ENCODE measurements at places on chromosomes 6 and 20.

DNA sequence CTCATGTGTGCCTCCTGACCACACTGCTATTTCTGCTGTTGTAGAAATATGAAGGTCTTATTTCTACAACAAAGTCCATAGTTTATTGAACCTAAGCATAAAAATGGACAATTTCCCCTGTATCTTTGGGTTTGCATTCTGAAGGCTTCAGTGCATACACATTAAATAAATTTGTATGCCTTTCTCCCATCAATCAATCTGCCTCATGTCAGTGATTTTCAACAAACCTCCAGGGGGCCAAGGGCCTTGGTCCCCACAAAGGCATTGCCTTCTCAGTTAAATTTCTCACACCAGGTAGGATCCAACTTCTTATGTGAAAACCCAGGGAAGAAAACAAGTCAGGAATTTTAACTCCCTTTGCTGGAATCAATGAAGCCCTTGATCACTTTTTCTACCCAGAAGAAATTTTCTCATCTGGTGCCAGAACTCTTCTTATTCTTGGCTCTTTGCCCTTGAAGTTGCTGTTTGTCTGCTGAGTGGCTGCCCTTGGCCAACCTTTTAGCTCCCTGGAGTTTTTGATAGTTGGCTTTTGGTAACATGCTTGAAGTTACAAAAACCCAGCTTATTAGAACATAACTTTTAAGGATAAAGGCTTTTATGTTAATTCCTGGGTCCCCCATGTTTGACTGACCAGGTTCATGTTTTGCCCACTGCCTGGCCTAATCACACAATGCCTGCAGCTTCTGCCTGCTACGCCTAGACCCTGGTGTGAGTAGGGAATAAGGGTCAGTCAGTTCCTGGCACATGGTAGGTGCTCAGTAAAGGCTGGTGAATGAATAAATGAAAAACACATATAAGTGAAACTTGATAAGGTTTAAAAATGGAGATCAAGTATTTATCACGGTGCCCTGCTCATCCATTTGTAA, 37.0 kb downstream of the SHLD1 start:
- no peak for DNase-seq

- DNase-seq, result no peak
These were observed 48.3 kb upstream of the KIF16B start for GRCh38 chr20:16621435-16622141.

GRCh38 chr20:50930139-50930975, 880 bp downstream of the ADNP start:
- DNase-seq, result no peak

- no peak for DNase-seq
These were observed 157.0 kb downstream of the ERMARD start for GRCh38 chr6:169908403-169908933.

- no peak for DNase-seq
These were observed 112.9 kb upstream of the DTNBP1 start for GRCh38 chr6:15775741-15776140.

- no peak for DNase-seq
These were observed 14.3 kb upstream of the POPDC3 start for GRCh38 chr6:105194106-105194505.

DNA sequence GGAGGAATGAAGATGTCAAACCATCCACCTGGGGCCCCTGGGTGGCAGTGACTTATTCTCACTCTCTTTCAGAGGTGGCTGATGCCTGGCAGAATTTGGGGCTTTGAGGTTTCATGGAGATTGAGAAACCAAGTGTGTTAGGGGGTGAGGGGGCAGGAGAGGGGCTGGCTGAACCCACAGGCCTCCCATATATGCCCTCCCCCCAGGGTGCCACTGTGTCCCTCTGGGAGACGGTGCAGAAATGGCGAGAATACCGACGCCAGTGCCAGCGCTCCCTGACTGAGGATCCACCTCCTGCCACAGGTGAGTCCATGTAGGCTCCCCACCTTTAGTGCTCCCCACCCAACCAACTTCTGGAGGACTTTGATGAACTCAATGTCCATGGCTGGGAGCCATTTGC, 7.6 kb downstream of the GLP1R start:
- DNase-seq, result no peak

DNA sequence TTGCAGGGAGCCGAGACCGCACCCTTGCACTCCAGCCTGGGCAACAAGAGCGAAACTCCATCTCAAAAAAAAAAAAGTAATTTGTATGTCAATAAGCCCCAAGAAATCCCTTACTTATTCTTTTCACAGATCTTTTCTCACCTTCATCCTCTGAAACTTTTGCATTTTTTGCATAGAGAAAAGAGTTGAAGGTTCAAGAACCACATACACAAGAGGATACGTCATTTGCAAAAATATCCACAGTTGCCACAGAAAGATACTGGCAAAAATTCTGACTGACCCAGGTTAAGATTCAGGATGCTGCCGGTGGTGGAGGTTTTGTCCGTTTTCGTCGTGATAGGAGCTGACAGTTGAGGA, 94.5 kb downstream of the ZMYND8 start:
- no peak for DNase-seq

- DNase-seq, result no peak
These were observed 292.4 kb downstream of the CENPW start for GRCh38 chr6:126632271-126632670.

GRCh38 chr6:30922447-30922852, 8.4 kb downstream of the VARS2 start:
- no peak for DNase-seq

GRCh38 chr6:156946370-156946936, 169.3 kb downstream of the ARID1B start:
- no peak for DNase-seq

- no peak for DNase-seq
These were observed 11.1 kb upstream of the ARFGEF2 start for GRCh38 chr20:48910347-48910781.

DNA sequence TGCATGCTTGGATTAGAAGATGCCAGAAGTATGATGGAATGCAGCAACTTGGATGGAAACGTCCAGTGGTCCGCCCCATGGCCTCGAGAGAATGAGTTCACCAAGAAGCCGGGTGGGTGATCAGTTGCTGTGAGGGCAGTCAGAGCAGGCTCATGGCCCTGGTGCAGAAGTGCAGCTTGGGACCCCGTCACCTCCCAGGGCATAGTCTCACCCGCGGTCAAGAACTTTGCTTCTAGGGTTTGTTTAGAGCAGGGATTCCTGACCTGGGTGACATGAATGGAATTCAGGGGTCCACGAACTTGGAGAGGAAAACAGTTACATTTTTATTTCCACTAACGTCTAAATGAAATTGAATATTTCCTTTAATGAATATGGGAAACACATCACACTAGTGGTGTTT, 216.5 kb upstream of the SNX9 start:
- DNase-seq, result no peak

GRCh38 chr6:12066297-12066696, 54.2 kb downstream of the HIVEP1 start:
- no peak for DNase-seq

DNA sequence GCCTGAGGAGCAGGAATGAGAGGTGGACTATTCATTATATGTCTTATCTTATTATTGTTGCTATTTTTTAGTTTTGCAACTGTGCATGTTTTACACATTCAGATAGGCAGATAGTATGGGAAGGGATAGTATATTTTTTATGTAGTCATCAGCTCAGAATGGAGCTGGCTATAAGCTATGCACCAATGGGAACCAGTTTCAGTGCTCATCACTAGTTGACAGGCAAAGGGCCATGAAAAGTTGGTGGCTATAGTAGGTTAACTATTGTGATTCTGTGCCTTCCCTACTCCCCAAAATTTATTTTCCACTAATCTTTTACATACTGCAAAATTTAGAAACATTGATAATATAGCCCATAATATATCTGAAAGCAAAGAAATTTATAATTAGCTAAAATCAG, 5.3 kb upstream of the UBD start:
- no peak for DNase-seq

- no peak for DNase-seq
These were observed 363.1 kb upstream of the PTCHD4 start for GRCh38 chr6:48474136-48474535.

- no peak for DNase-seq
These were observed 803 bp upstream of the ADGRG6 start for GRCh38 chr6:142300758-142301650.

DNA sequence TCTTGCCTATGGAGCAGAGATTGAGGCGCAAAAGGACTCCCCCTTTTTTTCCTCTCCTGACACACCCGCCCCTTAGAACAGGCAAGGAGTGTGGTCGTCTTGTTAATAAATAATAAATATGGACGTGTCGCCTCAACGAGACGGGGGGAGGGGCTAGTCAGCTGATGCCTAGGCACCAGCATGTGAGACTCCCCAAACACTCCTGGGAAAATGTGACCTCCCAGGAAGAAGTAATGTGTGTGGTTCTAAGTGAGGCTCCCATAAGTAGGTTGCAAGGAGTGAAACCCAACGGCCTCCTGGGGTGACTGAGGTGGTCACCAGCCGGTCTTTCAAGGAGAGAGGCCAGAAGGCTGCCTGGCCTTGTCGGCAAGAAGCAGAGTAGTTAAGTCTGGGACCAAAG, 1.1 kb upstream of the FAXC start:
- DNase-seq, result no peak

DNA sequence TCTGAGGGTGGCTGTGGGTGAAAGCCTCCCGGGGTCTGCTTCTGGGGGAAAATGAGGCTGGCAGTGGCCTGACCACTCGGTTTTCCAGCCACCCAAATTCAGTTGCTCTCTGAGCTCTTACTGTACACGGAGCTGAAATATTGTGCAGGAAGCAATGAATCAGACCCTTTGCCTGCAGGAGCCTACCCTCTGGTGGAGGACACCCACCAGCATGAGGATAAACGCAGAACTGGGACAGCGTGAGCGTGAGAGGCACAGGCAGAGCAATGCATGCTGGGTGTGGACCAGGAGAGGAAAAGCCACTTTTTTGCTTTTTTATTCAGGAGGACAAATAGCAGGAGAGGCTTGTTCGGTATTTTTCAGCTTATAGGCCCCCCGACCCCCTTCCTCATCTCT, 298.0 kb downstream of the QKI start:
- no peak for DNase-seq

GRCh38 chr6:40138273-40138720, 204.0 kb upstream of the MOCS1 start:
- no peak for DNase-seq

GRCh38 chr20:19099596-19100545, 112.6 kb upstream of the SLC24A3 start:
- DNase-seq, result no peak

- DNase-seq, result no peak
These were observed 16.3 kb upstream of the OR2B6 start for GRCh38 chr6:27940766-27941165.

GRCh38 chr20:25389401-25389857, 1.2 kb downstream of the ABHD12 start:
- DNase-seq, result peak; percentile 45

DNA sequence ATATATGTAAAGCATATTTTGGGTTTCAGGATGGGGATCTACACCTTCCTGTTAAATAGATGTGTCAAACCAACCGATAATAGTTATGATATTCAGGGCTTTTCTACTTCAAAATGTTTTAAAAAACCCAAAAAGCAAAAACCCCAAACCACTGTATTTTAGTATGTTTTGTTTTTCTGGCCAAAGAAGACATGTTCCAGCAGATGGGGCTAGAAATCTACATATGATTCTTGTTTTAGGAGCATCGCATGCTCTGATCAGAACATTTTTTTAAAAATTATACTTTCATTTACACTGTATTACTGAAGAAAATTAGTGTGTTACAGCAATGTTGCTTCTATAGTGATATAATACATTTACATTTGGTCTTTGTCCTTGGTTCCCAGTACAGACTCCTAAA, 11.0 kb downstream of the RMND1 start:
- no peak for DNase-seq

GRCh38 chr20:49413677-49414076, 68.8 kb downstream of the KCNB1 start:
- DNase-seq, result no peak

DNA sequence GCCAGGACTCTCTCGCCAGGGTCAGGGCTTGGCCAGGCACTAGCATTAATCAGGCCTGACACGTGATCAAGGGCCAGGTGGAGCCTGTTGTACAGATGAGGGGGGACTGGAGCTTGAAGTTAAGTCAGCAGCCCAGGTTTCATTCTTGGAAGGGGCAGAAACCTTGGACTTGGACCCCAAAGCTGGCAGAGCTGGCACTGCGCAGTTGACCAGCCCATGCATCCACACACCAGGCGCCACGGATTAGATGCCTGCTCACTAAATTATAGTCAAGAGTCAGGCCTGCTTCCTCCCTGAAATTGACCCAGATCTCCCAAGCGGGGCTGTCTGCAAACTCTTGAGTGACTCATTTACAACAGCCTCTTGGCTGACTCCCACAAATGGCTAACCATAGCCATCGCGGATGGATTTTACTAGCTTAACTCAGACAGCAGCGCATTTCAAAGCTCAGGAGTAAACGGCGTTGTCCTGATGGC, 4.1 kb upstream of the TAF4 start:
- no peak for DNase-seq

DNA sequence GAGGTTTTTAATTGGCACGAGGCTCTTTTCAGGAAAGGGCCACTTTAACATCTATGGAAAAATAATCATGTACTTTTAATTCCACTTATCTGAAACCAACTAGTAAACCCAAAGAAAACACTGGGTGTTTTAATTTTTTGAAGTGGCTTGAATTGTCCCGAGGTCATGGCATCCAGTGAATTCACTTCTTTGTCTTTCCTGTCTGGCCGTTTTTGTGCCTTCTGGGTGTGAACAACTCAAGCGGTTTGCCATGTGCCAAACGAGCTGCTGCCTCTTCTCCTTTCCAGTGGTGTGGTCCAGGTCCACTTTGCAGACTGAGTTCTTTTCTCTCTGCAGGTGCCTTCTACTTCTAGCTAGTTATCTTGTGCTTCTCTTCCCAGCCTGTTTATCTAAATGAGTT, 117.5 kb downstream of the PLCB4 start:
- DNase-seq, result no peak

GRCh38 chr6:127483399-127484055, 24.3 kb upstream of the KIAA0408 start:
- no peak for DNase-seq

DNA sequence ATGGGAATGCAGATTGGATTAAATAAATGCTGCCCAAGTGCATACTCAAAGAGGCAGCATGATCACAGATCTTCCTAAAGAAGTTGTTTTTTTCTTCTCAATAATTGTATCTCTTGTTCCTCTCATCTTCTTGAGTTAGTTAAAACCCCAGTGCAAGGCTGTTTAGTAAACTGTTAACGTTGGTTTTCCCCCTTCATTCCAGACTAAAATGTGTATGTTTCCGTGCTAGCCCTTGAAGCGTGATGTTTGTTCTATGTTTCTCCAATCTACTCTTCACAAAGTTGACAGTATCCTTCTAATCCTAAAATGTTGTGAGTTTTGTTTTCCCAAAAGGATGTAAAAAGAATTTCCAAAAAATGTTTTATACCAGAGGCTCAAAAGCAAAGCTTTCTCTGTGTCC, 15.6 kb downstream of the CYP24A1 start:
- DNase-seq, result no peak

GRCh38 chr6:19465760-19466159, 371.4 kb upstream of the ID4 start:
- DNase-seq, result no peak

GRCh38 chr6:12116264-12116800, 104.2 kb downstream of the HIVEP1 start:
- DNase-seq, result no peak

GRCh38 chr6:106360410-106360988, at the start of gene CRYBG1:
CRYBG1 (plus strand) TSS chr6:106360717; CDS start chr6:106360909, 192 bp downstream.
- no peak for DNase-seq

- no peak for DNase-seq
These were observed 27.9 kb downstream of the SLC2A4RG start for GRCh38 chr20:63767456-63767855.
